ENCODE measurements at places on chromosomes 7 and 10.

DNA sequence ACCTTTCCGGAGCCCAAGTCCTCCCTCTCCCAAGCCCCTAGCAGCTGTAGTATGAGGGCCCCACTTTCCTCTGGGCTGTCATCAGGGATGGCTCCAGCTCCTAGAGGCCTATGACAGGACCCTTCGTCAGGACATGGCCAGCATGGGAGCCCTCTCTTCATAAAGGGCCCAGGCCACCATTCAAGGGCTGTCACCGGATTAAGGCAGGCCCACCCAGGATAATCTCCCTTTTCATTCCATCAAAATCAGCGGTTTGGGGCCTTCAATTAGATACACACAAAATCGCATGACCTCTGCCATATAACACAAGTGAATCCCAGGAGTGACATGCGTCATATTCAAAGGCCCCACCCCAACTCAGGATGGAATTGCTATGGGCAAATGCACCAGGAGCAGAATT lies 12.2 kb upstream of the GDF10 start:
- no peak for DNase-seq

GRCh38 chr10:17200912-17201793 lies at the start of gene TRDMT1:
TRDMT1 (minus strand) TSS chr10:17201672; CDS start chr10:17201634, 38 bp downstream.
- DNase-seq: peak; percentile 85

GRCh38 chr7:106111655-106112117 lies 426 bp downstream of the SYPL1 start:
- peak; percentile 53 for DNase-seq

GRCh38 chr7:137881607-137882260 lies 35.0 kb upstream of the DGKI start:
- no peak for DNase-seq

GRCh38 chr10:100143756-100144155 lies 42.1 kb downstream of the ERLIN1 start:
- DNase-seq: no peak

GRCh38 chr10:49407151-49407550 lies 11.3 kb upstream of the DRGX start:
- no peak for DNase-seq

GRCh38 chr10:122549636-122550035 lies 10.9 kb upstream of the DMBT1 start:
- DNase-seq: no peak

- DNase-seq: no peak
Measured at GRCh38 chr7:132386201-132386681, 190.0 kb downstream of the PLXNA4 start.

DNA sequence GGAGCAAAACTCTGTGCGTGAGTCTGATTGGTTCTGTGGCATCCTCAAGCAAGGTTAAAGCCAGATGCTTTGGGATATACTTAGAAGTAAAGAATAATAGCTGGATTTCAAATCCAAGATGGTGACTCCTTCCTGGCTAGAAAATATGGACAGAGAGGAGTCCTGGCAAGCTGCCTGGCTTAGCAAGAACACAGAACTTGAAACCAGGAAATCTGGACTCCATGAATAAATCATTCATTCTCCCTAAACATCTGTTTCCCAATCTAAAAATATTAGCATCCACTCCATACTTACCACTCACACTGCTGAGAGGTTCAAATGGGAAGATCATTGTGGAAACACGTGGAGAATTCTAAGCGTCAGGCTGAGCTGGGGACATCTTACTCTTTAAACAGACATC lies 1074.1 kb upstream of the AUTS2 start:
- DNase-seq: no peak

DNA sequence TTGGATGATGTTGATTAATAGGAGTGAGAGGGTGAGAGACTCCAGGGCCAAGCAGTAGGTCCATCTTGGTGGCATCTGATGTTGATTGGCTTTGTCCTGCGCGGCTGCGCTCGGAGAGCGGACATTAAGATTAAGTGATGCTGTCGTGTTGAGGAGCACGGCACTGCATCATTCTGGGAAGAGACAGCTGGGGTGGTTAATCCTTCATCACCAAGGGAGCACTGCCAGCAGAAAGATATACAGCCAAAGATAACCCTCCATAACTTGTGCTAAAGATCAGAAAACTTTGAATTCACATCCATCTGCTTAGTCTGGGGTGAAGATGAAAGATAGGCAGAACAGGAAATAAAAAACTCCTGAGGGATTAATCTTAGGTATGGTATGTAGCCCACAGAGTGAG lies 208.3 kb downstream of the LRMDA start:
- DNase-seq: no peak

GRCh38 chr7:138460649-138461607 lies 869 bp downstream of the TRIM24 start:
- peak; percentile 58 for DNase-seq

DNA sequence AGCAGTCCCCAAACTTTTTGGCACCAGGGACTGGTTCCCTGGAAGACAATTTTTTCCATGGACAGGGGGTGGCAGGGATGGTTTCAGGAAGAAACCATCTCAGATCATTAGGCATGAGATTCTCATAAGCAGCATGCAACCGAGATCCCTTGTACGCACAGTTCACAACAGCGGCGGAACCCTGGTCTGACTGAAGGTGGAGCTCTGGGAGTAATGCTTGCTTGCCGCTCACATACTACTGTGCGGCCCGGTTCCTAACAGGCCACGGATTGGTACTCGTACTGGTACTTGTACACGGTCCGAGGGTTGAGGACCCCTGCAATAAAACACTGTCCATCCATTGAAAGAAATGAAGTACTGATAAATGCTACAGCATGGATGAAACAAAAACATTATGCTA lies 32.8 kb downstream of the MKRN1 start:
- no peak for DNase-seq

GRCh38 chr7:155545348-155545747 lies 1.0 kb downstream of the CNPY1 start:
- no peak for DNase-seq

- no peak for DNase-seq
Measured at GRCh38 chr7:3533040-3533439, 232.0 kb downstream of the SDK1 start.

GRCh38 chr10:344582-345200 lies 209.4 kb downstream of the ZMYND11 start:
- no peak for DNase-seq

DNA sequence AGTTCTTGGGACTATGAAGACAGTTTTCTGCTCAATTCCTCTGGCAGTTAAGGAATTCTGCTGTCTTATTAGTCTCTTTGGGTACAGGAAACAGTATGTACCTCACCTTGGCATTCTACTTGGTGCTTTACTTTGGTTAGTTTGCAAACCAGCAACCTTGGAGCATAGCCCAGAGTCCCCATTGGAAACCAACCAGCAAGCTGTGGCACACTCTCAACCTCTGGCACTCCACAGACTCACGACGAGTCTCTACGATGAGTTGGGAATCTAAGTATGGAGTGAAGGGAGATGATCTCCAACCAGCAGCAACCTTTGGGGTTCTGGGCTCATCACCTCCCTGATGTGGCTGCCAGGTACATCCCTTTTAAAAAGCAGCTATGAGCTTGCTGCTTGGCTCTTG lies 43.8 kb downstream of the TPK1 start:
- no peak for DNase-seq

GRCh38 chr10:48772059-48772458 lies 87.4 kb downstream of the WDFY4 start:
- no peak for DNase-seq

DNA sequence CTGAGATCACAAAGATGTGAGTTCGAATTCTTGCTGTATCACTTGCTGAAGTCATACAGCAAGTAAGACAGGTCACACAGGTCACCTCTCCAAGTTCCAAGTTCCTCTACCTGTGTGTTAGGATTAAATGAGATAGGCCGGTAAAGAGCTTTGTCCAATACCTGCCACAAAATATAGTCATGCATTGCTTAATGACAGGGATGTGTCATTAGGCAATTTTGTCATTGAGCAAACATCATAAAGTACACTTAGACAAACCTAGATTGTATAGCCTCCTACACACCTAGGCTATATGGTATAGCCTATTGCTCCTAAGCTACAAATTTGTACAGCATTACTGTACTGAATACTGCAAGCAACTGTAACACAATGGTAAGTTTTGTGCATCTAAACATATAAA lies 469.4 kb downstream of the KCNMA1 start:
- no peak for DNase-seq

DNA sequence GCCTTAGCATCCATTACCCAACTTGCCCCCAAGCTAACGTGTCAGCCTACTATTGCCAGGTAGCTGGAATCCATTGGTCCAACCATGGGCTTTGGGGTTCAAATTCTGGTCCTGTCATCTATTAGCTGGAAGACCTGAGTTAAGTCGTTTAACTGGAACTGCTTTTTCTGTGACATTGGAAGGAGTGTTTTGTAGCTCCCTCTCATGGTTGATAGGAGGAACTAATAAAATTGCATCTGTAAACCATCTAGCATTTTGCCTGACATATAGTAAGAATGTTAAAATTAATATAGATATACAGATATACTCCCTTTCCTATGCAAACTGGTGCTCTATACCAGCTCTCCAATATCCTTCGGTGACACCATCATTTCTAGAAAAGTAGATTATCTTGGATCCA lies 23.8 kb upstream of the SLF2 start:
- DNase-seq: no peak

- DNase-seq: no peak
Measured at GRCh38 chr10:15387021-15387420, 15.9 kb upstream of the FAM171A1 start.

DNA sequence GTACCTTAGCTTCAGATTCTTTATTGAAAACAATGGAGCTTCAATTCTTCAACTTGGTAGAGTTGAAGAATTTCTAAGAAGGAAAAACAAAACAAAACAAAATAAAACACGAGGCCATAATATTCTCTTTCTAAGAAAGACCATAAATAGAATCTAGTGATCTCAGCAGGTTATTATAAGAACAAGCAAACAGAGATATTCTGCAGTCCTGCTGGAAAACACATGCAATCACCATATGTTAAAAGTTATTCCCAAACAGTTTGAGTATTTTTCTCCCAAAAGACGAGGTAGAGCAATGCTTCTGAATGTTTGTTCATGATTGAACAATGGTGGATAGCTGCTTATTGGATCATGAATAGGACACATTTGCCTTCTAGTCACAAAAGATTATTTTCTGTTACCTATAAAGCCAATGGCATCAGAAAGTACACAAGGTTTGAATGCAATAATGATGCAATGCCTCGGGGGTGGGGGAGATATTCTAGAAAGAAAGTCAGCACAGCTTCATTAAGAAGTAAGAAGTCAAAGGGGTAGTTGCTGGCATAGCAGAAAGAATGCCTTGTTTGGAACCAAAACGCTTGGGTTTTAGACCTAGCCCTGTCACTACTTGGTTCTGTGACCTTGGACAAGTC lies 59.3 kb downstream of the CREB3L2 start:
- DNase-seq: no peak

- no peak for DNase-seq
Measured at GRCh38 chr10:1132584-1132983, 76.4 kb downstream of the WDR37 start.

GRCh38 chr10:504121-504611 lies 185.3 kb downstream of the DIP2C start:
- no peak for DNase-seq

GRCh38 chr10:72375585-72375984 lies 20.9 kb upstream of the DNAJB12 start:
- DNase-seq: no peak

GRCh38 chr7:149720372-149721083 lies 52.9 kb downstream of the ZNF467 start:
- no peak for DNase-seq

DNA sequence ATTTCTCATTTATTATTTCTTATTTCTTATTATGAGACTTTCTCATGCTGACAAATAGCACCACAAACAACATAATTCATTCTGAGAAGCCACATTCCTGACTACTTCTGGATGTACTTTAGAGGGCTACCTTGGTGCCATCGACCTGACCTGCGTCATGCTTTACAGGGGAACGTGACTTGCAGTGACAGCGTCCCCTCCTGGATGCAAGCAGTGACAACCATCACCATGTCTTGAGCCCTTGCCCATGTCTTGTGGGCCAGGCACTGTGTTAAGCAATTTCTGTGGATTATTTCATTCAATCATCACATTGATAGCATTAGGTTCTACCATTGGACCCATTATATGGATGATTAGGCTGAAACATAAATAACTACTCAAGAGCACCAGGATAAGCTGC lies 137.0 kb downstream of the ANK3 start:
- DNase-seq: no peak

- no peak for DNase-seq
Measured at GRCh38 chr10:33635967-33636515, 301.6 kb upstream of the NRP1 start.

DNA sequence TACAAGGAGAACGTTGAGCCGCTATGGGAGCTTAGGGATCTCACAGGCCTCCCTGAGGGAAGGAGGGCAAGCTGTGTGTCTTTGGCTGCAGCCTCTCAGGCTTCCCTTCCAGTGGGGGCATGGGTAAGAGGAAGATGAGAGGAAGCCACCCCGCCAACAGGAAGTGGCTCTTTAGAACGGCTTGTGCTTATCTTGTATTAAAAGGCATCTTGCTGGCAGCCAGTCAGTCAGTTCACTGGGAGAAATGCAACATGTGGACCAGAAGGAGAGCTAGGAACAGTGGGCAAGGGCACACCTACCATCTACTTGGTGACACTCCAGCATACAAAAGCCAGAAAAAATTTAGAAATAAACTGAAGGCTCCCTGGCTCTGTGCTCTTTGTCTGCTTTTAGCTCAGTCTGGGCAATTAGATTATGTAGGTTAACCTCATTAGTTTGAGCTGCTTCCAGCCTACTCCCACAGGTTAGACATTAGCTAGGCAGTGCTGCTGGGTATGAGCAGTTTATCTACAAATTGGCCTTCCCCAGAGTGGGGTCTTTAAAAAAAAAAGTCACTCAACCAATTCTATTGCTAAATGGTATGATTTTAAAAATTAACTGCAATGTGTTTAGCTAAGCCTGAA lies 595.9 kb downstream of the KCNMA1 start:
- no peak for DNase-seq

DNA sequence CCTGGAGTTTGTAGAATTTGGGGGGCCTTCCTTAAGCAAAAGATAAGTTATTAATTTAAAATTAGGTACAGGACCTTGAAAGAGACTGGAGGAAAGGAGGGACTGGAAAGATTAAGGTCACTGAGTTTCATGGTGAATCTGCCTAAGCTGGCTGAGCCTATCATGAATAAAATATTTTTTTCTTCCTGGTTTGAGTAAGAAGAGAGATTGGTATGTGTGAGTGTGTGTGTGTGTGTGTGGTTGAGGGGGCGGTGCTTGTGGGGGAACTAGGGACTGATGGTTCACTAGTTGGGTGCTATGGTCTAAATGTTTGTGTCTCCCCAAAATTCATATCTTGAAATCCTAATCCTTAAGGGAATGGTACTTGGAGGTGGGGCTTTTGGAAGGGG lies 142.5 kb upstream of the PRKCQ start:
- no peak for DNase-seq

DNA sequence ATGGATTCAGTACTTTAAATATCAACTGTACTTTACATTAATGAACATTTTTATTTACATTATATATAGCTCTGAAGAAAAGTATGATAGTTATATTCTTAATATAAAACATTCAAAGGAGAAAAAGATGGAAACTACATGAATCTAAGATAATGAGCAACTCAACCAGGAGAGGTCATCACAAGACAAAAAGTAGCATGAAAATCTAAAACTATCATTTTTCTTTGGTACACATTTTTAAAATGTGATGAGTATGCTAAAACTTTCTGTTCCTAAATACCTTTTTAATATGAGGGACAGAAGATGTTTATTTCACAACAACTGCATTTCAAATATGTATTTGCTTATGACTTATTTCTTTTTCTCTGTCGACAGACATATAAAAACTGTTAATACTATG lies 2.4 kb downstream of the CNTNAP2 start:
- DNase-seq: no peak

- DNase-seq: no peak
Measured at GRCh38 chr7:149811221-149811620, 27.0 kb upstream of the ZNF862 start.

- no peak for DNase-seq
Measured at GRCh38 chr10:105681051-105681450, 1040.0 kb downstream of the SORCS3 start.
